CD4-positive, alpha-beta T cell (primary cell): ENCODE measurements at places on chromosomes 2 and 18.

GRCh38 chr2:141001750-141002149 is 1129.1 kb downstream of the LRP1B start:
- DNase-seq = no peak

- DNase-seq = no peak
These were observed 26.5 kb upstream of the FAM117B start for GRCh38 chr2:202608142-202608852.

GRCh38 chr2:157872791-157873190 is 3.3 kb downstream of the ACVR1 start:
- DNase-seq = no peak

DNA sequence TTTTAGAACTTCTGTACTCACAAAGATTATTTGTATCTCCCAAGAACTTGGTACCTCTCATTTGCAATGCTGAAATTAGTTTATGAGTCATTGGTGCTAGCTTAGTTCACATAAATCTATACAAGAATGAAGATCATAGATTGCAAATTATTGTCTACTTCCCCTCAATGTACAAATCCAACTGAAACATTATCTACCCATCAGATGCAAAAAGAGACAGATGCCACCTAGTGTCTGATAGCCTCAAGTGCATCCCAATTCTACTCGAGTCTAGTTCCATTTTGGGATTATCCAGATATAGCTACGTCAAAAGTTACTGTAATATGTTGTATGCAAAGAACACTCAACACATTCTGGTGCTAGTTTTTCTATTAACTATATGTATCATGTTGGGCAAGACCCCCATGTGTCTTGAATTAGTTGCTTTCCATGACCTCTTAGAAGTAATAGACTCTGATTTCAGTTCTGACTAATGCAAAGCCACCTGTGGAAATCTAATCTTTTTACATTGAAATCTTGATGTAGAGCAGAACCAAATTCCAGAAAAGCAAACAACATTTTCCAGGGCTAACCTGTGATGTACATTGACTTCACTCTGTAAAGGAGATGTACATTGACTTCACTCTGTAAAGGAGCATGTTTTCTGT is 210.0 kb downstream of the RBM43 start:
- DNase-seq = peak; percentile 3

- DNase-seq = no peak
These were observed 353.9 kb downstream of the SS18 start for GRCh38 chr18:25736516-25736915.

DNA sequence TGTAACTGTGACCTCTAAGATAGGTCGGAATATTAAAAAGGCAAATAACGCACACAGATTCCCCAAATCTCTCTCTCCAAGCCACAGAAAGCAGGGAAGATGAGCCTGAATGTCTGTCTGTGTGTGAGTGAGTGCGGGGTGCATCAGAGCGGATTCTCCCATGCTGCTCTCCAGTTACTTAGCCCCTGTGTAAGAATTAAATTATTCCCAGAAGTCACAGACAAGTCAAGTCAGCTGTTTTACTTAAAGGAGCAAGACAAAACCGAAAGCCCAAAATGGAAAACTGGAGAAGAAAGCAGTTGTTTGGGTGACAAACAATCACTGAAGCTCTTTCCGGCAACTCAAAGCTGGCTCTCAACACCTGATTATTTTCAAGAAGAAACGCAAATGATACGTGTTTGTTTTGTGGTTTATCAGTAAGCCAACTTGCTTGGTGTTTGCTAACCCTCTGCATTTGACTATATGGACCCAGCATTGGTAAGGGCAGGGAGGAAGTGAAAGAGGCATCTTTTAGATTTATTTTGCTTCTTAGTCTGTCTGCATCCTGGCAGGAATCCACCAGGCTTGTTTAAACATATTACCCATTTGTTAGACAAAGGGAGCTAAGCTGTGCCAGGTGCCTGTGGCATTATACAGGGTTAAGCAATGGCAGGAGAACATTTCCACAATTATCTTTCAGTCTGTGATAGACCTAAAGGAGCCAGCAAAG is 121.5 kb upstream of the CREB1 start:
- DNase-seq = no peak

DNA sequence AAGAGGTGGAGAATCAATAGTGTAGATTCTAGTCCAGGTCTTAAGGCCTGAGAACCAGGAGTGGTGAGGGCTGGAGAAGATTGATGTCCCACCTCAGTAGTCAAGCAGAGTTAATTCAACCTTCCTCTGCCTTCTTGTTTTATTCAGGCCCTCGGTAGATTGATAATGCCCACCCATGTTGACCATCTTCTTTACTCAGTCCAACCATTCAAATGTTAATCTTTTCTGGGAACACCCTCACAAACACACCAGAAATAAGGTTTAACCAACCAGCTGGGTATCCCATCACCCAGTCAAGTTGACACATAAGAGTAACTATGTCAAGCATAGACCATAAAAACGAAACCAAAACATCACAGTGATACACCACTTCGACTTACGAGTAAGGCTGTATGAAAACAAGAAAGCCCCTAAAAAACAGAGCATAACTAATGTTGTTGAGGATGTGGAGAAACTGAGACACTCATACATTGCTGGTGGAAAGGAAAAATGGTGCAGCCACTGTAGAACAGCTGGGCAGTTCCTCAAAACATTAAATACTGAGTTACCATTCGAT is 57.5 kb downstream of the SLC35F5 start:
- DNase-seq = no peak

DNA sequence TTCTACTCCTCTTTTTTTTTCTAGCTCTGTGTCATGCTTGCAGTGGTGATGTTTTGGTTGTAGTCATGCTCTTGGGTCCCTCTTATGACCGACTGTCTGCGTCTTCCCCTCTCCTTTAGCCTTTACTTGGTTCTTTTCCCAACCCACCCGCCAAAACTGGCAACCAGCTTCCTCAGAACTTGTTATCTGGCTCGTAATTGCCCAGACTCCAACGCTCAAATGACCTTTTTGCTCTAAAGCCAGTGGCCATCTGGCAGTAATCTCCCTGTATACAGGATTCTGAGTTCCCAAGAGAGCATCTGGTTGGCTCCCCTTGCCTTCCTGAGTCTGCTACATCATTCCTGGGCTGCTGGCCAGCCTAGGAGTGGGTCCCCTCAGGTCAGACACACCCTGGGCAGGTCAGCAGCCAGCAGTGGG is 147.2 kb downstream of the MGAT5 start:
- no peak for DNase-seq

DNA sequence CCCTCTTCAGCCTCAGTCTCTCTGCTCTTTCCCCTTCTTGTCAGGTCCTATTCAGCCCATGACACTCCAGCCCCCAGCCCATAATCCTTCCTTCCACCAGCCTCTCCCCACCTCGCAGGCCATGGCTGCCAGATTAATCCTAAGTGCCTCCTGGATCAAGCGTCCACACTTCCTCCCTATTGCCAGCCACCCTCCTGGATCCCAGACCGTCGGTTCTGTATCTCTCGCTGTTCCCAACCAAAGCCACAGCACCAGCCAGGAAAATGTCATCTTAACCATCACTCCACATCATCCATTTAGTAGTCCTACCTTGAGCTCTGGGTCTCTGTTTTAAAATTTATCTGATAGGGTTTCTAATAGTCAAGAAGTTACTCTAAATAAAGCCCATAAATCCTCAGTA is 49.5 kb downstream of the NDUFA10 start:
- no peak for DNase-seq

- DNase-seq = no peak
These were observed 57.3 kb upstream of the SULT1C3 start for GRCh38 chr2:108182489-108182888.

DNA sequence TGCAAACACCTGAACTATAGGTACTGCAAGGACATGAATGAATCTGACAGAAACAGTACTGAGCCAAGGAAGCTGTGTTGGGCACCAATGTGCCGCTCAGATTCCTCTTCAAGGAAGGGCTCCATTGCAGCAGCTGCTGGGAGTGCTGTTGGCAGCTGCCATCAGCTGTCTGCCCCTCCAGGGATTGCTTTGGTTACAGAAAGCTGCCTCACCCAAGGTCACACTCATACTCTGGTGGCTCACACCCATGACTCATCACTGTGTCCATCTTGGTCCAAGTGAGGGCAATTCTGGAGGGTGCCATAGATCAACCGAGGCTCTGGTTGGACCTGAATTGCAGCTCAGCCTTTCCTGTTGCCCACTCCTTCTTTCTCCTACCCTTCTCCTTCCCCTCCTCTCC is 24.4 kb upstream of the TRPM8 start:
- no peak for DNase-seq

GRCh38 chr2:214328941-214329340 is 81.9 kb upstream of the VWC2L start:
- DNase-seq = no peak

- no peak for DNase-seq
These were observed 55.7 kb downstream of the TCF7L1 start for GRCh38 chr2:85188852-85189251.

GRCh38 chr18:27931535-27931934 is 245.4 kb downstream of the CDH2 start:
- DNase-seq = no peak

DNA sequence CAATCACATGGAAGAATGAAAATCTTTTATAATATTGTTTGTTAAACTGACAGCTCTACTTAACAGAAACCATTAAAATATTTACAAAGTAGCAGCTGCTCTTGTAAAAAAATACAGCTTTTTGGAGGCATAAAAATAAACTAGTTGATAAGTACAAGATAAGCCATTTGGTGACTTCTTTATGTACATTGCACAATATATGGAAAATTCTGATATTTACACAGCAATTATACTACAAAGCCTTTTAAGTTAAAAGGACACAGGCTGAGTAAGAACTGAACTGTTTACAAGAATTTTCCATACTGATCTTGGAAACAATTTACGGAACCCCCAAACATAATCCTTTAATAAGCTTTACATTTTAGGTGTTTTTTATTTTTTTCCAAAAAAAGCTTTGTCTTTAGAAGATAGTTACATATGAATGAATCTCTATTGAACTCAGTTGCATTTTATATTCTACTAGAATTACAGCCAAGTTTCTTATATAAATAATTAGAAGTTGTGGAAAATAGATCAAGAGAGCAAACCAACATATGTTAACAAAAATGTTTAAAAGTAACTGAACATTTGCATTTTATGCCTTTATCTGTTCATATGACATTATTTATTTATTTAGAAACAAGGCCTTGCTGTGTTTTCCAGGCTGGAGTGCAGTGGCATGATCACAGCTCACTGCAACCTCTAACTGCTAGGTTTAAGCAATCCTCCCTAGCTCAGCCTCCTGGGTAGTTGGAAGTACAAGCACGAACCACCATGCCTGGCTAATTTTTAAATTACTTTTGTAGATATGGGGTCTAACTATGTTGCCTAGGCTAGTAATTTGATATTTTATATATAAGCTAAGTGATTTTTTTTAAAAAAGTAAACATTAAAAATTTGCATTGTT is 142.5 kb downstream of the OTX1 start:
- no peak for DNase-seq

- no peak for DNase-seq
These were observed 58.4 kb downstream of the SEMA4F start for GRCh38 chr2:74712223-74713053.

- no peak for DNase-seq
These were observed 207.4 kb downstream of the CBLN2 start for GRCh38 chr18:72336786-72337185.

DNA sequence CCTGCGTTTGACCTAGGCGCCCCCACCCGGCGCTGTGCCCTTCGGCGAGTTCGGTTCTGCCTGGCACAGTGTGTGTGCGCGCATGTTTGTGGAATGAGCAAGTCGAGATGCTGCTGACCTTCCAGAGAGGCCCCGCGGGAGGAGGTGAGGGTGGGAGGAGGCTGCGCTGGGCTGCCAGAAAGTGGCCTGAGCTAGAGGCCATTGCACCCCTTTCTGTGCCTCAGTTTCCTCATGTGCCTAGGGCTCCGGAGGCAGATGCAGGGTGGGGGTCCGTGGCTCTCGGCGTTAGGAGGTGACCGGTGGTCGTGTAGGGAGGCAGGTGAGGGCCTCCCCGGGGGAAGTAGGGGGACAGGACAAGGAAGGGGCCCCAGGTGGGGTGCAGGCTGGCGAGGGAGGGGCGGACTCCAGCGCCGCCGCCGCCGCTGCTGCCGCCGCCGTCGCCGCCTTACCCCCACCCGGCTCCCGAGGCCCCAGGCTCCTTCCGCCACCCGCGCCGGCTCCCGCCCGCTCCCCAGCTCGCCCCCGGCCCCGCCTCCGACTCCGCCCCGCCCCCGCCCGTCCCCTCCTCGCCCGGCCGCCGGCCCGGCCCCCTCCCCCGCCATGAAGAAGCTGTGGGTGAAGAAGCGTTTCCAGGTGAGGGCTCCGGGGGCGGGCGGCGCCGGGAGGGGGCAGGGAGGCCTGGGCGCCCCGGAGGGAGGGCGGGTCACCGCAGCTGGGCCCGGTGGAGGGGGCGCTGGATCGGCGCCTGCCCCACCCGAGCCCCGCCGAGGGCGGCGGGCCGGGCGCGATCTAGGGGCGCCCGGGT is 7.0 kb downstream of the SPEG start:
- DNase-seq = peak; percentile 34

- no peak for DNase-seq
These were observed 18.2 kb upstream of the GPR55 start for GRCh38 chr2:230942920-230943896.

DNA sequence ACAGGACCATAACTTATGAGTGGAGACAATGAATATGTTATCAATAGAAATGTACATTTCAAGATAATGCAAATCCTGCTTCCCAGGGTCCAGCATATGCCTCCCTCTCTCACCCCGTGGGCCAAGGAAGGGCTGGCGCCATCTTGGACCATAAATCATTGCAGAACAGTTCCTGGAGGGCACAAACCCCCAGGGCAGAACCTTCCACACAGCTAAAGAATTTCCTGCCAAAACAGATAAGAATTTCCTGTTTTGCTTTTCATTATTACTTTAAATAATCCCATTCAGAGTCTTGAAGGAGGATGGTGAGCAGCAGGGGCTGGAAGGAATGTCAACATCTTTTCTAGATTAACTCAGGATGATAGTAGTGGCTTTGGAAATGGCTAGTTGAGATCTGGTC is 53.7 kb downstream of the EHD3 start:
- no peak for DNase-seq

GRCh38 chr2:104413890-104414289 is 440.0 kb upstream of the POU3F3 start:
- DNase-seq = no peak

DNA sequence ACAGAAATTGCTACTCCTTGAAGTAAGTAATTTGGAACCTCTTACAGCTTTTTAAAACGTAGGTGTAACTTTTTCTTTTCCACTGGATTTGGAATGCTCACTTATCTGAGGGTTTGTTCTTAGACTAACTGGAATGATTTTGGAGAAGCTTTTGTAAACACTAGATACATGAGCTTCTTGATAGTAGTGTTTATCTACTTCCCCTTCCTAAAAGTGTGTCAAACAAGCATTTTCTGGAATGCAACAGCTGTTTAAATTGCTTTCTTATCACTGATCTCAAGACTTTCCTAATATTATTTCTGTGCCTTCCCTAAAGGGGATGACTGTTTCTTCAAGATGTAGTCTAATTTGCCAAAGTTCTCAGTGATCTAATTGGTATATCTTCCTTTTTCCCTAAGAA is 282.6 kb downstream of the CCDC178 start:
- DNase-seq = no peak

DNA sequence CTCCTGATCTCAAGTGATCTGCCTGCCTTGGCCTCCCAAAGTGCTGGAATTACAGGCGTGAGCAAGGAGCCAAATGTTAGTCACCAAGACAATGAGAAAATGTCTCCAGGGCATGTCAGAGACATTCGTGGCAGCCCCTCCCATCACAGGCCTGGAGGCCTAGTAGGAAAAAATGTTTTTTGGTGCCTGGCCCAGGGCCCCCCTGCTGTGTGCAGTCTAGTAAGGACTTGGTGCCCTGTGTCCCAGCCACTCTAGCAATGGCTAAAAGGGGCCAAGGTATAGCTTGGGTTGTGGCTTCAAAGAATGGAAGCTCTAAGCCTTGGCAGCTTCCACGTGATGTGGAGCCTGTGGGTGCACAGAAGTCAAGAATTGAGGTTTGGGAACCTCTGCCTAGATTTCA is 12.5 kb upstream of the TXNL4A start:
- no peak for DNase-seq

- DNase-seq = no peak
These were observed 332.7 kb downstream of the ZNF521 start for GRCh38 chr18:25019086-25019860.
